ENCODE measurements at places on chromosomes 3 and 15.
A peak's percentile ranks its signal among the peaks of the same experiment; 100 is the strongest.

DNA sequence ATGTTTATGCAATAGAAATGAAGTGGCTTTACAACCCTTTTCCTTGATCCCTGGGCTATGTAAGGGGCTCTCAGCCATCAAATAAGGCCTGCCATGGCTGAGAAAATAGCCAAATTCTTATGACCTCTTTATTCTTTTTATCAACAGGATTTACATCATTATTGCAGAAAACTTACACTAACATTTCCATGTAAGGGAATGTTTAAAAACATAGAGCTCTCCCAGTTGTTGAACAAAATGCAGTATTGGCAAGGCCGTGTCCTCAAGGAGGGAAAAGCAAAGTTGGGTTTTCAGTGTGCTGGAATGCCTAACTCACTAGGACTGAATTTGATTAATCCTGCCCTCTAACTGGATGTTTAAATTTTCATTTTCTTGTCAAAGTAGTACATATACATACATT, 22.3 kb downstream of the NR2C2 start:
- no peak for DNase-seq

- DNase-seq, result peak; percentile 69
Measured at GRCh38 chr3:10242182-10243065, 5.8 kb upstream of the TATDN2 start.

GRCh38 chr3:47847801-47848518, 45.0 kb downstream of the DHX30 start:
- no peak for DNase-seq

DNA sequence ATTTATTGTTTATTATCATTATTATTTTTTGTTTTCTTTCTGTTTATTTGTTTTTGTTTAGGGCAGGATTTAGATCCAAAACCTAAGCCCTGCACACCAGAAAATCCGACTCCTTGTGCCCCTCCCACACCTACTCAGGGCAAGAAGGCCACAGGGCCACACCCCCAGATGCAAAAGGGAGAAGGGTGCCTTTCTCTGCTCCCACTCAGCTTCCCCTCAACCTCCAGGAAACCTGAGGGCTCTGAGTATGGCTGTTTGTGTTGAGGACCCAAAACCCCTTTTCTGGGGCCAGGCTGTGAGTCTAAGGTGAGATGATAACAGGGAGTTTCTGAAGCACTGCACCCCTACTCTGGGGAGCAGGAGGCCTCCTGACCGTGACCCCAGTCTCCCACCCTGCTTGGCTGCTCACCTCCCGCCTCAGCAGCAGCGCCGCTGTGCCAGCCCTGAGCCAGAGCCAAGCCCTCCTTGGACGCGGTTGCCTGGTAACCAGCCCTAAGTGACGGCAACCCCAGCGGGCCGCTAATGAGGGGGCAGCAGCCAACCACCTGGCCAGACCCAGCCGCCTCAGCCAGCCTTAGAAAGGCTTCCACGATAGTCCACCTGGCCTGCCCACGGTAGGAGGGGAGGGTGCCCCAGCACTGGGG, 6.4 kb upstream of the C15orf39 start:
- DNase-seq, result no peak

Measured in activated naive CD4-positive, alpha-beta T cell treated with anti-CD3 and anti-CD28 coated beads, Interleukin-2, amount 50 U/mL, for 72 hours (primary cell).